Right forelimb (tissue), 1 donor: ENCODE measurements at places on chromosomes 2 and 18.

- DNase-seq: no peak
These were observed 372.8 kb upstream of the UBE2E3 start for GRCh38 chr2:180607514-180608049.

DNA sequence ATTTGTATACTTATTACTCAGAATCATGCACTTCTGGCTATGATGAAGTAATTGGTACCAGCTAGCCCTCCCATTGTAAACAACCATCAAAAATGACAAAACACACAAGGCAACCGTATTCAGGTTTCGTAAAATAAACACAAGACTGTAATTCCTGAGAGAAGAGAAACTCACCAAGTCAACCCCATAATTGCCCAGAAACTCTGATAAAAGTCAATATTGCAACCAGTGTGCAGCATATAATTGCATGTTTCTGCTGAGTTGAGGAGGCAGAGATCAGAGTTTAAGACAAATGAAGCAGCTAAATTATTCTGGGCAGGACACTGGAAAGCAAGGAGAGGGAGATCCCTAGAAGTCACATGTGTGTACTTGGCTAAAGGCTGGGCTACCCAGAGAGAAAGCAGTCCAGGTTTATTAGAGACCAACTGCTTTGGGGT, 90.3 kb downstream of the ROCK2 start:
- no peak for DNase-seq

DNA sequence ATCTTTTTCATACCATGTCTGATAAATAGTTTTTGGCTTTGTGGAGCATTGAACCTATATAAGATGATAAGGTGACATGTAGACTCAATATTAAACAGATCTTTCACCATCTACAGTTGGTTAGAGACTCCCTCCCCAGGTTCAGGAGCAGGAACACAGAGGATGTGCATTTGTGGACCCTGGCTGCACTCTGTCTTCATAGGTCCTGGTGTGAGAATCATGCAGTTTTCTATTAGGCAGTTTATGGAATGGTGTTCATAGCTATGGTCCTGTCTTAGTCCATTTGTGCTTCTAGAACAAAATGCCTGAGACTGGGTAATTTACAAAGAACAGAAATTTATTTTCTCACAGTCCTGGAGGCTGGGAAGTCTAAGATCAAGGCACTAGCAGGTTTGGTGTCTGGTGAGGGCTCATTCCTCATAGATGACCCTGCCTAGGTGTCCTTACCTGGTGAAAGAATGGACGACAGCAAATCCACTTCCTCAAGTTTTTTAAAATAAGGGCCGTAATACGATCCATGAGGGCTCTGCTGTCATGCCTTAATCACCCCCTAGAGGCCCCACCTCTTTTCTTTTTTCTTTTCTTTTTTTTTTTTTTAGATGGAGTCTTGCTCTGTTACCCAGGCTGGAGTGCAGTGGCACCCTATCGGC, 35.3 kb upstream of the FAM98A start:
- DNase-seq: no peak

GRCh38 chr2:224110811-224111210, 71.7 kb upstream of the SERPINE2 start:
- no peak for DNase-seq

DNA sequence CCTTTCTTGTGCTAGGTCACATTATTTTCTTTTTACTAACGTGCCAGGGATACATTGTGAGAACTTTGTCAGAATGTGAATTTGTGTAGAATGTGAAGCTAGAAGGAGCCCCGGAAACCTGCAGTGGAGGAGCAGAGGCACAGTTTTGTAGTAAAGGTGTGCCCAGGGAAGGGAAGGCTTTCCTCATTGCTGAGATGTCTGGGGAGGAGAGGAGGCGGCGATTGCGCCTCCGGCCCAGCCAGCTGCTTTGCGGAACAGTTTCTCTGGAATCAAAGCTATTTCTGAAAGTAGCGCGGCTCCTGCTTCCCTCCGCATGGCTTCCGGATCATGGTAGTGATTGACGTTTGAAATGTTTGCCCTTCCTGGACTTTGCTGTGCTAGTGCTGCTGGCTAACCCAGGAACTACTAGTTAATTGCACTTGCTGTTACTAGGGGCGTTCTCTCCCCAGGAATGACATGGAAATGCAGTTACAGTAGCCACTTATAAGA, 83.1 kb upstream of the RBM44 start:
- DNase-seq: peak; percentile 53

GRCh38 chr18:923144-923866, 18.6 kb downstream of the ADCYAP1 start:
- no peak for DNase-seq

DNA sequence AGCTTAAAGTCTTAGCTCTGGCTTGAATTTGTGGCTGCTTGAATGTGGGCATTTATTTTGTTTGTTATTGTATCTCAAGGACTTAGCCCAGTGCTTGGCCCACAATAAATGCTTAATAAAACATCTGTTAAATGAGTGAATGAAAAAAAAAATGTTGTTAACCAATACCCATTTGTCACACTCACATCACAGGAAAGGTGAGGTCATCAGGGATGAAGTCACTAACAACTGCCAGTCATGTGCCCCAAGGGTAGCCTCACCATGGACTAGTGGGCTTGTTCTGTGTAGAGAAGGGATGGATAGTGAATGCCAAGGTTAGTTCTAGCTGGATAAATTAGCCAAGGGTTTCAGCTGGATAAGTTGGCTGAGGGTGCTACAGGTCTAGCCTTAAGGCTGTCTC, 3.0 kb downstream of the NRBP1 start:
- DNase-seq: no peak

DNA sequence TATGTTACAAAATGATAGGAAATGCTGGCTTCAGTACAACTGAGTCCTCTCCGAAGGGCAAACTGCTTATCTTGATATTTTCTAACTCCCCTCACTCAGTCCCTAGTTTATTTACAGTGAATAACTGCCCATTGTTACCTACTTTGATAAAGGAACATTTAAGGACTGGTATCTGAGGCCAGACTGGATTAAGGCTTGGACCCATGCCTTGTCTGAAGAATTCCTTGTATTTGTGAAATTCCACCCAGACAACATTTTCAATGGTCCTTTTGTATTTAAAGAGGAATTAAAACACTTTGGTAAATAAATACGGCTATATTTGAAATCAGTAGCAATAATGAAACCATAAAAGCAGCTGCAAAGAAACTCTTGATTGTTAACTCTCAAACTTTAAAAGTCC, 58.3 kb downstream of the PELI1 start:
- DNase-seq: no peak

DNA sequence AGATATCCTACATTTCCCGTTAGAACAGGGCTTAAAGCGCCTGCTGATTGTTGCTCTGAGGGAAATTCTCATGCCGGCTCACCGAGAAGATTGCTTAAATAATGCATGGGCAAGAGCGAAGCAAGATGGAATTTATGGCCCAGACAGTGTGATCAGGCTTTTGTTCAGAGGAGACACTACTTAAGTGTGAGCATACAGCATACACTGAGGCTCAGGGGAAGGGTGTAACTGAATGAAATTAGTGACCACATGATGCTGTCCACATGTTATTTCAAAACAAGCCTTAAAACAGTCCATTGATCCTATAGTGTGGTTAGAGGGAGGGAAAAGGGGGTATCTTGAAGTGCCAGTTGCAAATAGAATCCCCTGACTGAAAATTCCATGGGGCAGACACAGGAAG, 125.5 kb downstream of the RAPGEF4 start:
- no peak for DNase-seq
